CD8-positive, alpha-beta memory T cell (primary cell): ENCODE measurements at places on chromosomes 12 and 14. TPM values are rescaled to one million over a fixed set of nuclear protein-coding genes. Genes with fewer than 3 reads are reported as not detected.
A peak's percentile ranks its signal among the peaks of the same experiment; 100 is the strongest.

DNA sequence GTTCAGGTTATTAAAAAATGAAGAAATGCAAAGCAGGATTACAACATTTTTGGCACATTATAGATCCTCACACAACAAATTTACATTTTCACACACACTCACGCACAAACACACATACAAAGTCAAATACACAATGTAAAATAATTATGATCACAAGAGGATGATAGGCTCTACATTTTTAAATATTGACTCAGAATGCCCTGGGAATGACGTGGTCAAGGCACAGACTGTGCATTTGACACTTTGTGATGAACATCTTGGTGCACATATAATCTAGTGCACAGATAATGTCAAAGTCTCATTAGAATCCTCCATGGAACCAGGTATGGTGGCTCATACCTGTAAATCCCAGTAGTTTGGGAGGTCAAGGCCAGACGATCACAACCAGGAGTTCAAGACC lies 49.4 kb downstream of the DPF3 start:
- no peak overlapping the region for H3K27ac ChIP-seq
- no peak overlapping the region for H3K4me3 ChIP-seq
- no peaks in the 10 kb centered on the region for H3K27me3 ChIP-seq
- DNase-seq: no peak

GRCh38 chr14:90626550-90626949 lies 189.7 kb downstream of the TTC7B start:
- no peaks in the 10 kb centered on the region for H3K4me1 ChIP-seq
- no peaks in the 10 kb centered on the region for H3K36me3 ChIP-seq
- no peak overlapping the region for H3K27ac ChIP-seq
- no peak for DNase-seq
- H3K4me3 ChIP-seq: no peak overlapping the region

- no peak overlapping the region for H3K4me3 ChIP-seq
- no peaks in the 10 kb centered on the region for H3K4me1 ChIP-seq
- H3K36me3 ChIP-seq: no peaks in the 10 kb centered on the region
- H3K27ac ChIP-seq: no peak overlapping the region
These were observed 204.4 kb downstream of the ALX1 start for GRCh38 chr12:85484387-85484786.

DNA sequence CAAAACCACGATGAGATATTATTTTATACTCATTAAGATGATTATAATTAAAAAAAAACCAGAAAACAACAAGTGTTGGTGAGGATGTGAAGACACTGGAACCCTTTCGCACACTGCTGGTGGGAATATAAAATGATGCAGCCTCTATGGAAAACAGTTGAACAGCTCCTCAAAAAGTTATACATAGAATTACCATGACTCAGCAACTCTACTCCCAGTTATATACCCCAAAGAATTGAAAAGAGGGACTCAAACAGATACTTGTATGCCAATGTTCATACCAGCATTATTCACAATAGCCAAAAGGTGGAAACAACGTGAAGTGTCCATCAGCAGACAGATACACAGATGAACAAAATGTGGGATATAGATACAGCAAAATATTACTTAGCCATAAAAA lies 53.1 kb downstream of the TAOK3 start:
- no peak overlapping the region for H3K4me3 ChIP-seq
- no peak overlapping the region for H3K27ac ChIP-seq
- H3K36me3 ChIP-seq: no peaks in the 10 kb centered on the region
- H3K27me3 ChIP-seq: no peaks in the 10 kb centered on the region
- H3K4me1 ChIP-seq: peaks cover 4% of the 10 kb centered on the region

GRCh38 chr14:32940066-32940651 lies 1.5 kb downstream of the NPAS3 start:
- no peak overlapping the region for H3K27ac ChIP-seq
- H3K4me1 ChIP-seq: peaks cover 4% of the 10 kb centered on the region
- DNase-seq: no peak
- no peaks in the 10 kb centered on the region for H3K36me3 ChIP-seq

CCT2 gene
- polyA plus RNA-seq: 141 TPM

DNA sequence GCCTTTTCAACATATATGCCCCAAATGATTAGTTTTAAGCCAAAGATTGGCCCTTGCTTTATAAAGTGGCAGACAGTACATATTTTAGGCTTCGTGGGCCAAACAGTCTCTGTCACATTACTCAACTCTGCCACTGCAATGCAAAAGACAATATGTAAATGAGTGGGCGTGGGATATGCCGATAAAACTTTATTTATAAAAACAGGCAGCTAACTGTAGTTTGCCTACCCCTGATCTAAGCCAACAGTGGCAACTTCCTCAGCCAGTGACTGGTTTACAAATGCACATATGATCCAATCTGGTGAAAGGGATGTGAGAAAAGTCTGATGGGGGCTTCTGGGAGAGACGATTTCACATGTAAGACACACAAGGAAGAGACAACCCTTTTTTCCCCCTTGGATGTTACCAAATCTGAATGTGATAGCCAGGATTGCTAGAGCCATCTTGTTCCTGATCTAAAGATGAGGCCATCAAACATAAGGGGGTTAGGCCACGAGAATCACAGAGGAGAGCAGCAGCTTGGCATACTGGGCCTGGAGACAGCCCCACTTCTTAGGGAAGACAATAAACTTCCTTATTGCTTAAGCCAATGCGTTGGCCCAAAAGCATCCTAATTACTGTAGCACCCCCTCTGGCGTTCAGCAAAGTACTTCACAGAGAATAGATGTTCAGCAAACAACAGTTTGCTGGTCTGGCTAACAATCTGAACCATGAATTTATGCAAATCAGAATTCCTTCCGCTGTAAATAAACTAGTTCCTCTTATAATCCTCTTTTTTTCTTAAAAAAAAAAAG lies 75.2 kb upstream of the TMCC3 start:
- peak; percentile 3 for DNase-seq
- H3K4me1 ChIP-seq: no peaks in the 10 kb centered on the region
- no peaks in the 10 kb centered on the region for H3K36me3 ChIP-seq
- H3K27me3 ChIP-seq: no peaks in the 10 kb centered on the region

DNA sequence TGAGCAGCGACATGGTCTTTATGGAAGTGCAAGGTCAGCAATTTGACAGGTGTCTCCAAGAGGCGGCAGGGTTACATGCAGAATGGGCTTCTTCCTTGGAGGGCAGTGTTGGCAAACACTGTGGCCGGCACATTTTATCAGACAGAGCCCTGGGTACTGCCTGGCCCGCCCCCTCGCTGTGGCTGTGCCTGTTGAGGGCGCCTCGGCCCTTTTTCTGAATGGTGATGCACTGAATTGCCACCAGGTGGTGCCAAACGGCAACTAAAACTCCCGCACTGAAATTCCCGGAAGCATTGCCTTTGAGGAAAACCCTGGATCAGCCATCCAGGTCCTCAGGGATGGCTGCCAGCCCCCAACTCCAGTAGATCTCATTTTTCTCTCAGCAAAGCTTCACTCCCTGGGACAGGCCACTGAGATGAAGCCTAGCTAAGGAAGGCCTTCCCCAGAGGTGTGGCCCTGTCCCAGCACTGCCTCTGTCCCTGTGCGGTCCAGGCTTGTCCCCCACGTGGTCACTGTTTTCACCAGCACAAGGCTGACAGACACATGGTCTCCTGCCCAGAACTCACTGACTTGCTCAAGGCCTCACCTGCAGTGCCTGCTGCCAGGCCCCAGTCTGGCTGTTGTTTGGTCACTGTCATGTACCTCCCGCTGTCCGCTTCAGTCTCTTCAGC lies 73.6 kb downstream of the TESC start:
- no peak overlapping the region for H3K27ac ChIP-seq

BMP4 gene
- not detected for polyA plus RNA-seq

GRCh38 chr12:4775936-4776335 lies 55.7 kb downstream of the GALNT8 start:
- no peaks in the 10 kb centered on the region for H3K36me3 ChIP-seq
- H3K4me1 ChIP-seq: no peaks in the 10 kb centered on the region
- H3K4me3 ChIP-seq: no peak overlapping the region
- H3K27ac ChIP-seq: no peak overlapping the region

DNA sequence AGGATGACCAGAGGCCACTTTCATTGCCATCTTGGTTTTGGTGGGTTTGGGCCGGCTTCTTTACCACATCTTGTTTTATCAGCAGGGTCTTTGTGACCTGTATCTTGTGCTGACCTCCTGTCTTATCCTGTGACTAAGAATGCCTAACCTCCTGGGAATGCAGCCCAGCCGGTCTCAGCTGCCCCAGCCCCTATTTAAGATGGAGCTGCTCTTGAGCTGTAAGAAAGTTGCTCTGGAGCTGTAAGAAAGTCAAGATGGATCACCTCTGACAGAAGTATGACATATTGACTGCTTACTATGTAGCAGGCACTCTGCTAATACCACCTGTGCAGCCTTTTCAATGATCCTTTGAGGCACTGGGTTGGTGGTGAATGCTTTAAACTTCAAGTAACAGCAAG lies 52.1 kb downstream of the RIN3 start:
- peaks cover 25% of the 10 kb centered on the region for H3K4me1 ChIP-seq
- no peak for DNase-seq
- H3K27me3 ChIP-seq: no peaks in the 10 kb centered on the region
- H3K4me3 ChIP-seq: no peak overlapping the region
- H3K27ac ChIP-seq: no peak overlapping the region

GRCh38 chr14:101463566-101464171 lies 97.6 kb upstream of the DIO3 start:
- no peak overlapping the region for H3K27ac ChIP-seq
- DNase-seq: no peak
- no peaks in the 10 kb centered on the region for H3K4me1 ChIP-seq

DNA sequence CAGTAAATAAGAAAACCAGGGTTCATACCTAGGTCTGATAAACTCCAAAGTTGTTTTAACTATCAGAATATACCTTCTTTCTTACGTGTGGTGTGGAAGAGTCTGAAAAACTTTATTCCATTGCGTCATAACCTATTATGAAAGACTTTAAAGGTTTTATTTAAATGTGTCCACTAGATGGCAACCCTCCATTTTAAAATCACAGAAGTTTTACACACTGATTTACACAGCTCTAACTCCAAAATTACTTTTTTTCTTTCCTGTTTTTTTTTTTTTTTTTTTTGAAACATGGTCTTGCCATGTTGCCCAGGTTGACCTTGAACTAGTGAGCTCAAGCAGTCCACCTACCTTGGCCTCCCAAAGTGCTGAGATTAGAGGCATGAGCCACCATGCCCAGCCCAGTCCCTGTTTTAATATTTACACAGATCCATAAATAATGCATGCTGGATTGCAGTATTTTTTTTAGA lies 17.3 kb upstream of the TMPRSS12 start:
- no peaks in the 10 kb centered on the region for H3K36me3 ChIP-seq
- H3K4me1 ChIP-seq: no peaks in the 10 kb centered on the region
